ENCODE measurements at places on chromosomes 1 and 21.

GRCh38 chr1:48710318-48710717, 66.4 kb downstream of the BEND5 start:
- peak; percentile 16 for DNase-seq

DNA sequence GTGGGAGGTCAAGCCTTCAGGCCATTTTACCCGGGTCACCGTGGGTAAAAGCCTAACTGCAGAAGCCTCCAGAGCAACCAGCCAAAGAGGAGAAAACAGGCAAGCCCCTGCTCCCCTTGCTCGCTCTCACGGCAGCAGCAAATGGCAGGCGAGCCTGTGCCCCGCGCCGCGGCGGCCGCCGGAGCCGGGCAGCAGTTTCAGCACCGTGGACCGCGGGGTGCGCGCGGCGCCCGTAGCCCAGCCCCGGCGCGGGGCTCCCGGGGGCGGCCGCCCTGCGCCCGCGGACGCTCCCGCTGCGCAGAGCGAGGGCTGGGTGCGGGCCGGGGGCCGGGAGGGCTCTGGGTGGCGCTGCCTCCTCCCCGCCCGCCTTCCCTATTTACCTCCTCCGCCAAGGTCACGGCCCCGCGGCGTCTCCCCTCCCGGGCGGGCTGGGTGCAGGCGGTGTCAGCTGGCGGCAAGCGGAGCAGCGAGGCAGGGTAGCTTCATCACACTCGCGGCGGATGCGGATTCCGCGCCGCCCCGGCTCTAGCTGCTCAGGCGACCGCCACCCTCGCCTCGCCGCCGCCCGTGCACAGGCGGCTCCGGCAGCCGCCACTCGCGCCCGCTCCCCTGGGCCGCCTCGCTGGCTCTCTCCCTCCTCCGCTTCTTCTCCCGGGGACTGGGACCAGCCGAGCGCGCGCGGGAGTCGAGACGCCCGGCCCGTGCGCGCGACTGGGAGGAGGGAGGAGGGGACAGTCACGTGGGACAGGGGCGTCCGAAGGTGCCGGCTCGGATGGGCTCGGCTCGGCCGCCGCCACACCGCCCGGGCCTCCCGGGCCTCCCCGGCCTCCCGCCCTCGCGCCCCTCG, at the start of gene RGS7:
TSS of gene RGS7 (minus strand) at position 687 of the 847 bp plus-strand sequence.
- no peak for DNase-seq

GRCh38 chr1:106651028-106651762, 405.3 kb upstream of the PRMT6 start:
- DNase-seq: no peak

DNA sequence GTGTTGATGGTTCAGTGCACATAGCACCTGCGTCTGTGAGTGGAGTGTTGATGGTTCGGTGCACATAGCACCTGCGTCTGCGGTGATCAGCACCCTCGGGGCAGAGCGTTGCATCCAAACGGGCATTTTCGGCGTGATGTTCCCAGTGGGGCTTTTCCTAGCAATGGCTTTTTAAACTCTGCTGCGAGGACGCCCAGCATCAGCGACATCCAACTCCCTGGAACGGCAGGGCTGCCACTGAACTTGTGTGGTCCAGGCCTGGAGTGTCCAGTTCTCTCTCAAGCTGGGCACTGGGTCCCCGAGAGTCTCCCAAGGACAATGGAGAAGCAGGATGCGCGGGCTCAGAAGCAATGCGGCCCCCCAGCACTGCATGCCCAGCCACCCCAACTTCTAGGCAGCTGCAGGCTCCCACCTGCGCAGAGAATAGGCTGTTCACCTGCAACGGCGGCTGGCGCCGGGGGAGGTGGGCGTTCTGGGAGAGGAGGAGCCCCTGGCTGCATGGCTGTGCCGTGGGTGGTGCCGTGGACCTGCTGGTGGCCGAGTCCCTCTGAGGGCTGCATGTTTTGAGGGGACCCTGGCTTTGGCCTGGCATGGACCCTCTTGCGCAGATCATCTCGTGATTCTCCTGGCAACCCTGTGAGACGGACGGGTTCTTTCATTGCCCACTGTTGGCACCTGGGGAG, 10.1 kb upstream of the C1orf174 start:
- DNase-seq: no peak

- DNase-seq: no peak
Measured at GRCh38 chr1:6248161-6248776, 4.3 kb downstream of the HES3 start.

DNA sequence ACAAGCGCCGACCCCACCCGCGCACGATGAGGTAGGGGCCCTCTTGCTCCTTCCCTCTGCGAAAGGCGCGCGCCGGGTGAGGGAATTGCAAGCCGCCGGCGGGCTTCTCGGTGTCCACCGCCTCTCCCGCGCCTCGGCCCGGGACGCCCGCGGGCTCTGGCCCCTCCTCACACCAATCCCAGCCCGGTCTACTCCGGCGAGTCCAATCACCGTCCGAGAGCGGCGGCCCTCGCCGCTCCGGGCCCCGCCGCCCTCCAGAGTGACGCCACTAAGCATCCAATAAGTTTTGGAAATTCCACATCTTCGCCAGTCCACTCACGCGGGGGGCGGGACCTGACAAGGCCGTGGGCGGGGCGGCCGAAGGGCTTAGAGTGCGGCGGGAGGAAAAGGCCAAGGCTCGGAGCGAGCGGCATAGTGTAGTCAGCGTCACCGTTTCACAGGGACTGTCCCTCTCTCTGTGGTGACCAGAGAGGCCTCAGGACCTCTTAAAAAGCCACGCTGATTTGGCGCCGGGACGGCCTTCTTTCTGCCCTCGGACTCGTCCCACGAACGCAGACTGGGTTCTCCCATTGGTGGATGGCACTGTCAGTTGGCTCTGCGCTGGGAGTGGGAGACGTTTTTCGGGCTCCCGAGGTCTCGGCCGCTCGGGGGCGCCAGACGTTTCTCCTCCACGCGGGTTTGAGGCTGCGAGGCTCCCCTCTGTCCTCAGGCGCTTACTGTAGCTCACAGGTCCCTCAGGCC, at the start of gene TRIM45:
TSS of gene TRIM45 (minus strand) at position 161 of the 741 bp plus-strand sequence. CDS start 548 bp downstream, outside the sequence.
- peak; percentile 58 for DNase-seq

Data from iPS DF 6.9 (cell line).